Endodermal cell (in vitro differentiated cells): ENCODE measurements at places on chromosomes 12 and 14. TPM values are rescaled to one million over a fixed set of nuclear protein-coding genes. Genes with fewer than 3 reads are reported as not detected.

SERPINA9 gene
- not detected in 2 replicates for total RNA-seq

REC8 gene
- total RNA-seq, result 91.0 and 98.3 TPM in 2 replicates

MGP gene
- total RNA-seq, result not detected in 2 replicates

GPR68 gene
- total RNA-seq, result 0.23 and 0.44 TPM in 2 replicates

PCED1B gene
- 2.5 to 4.2 TPM (median 3.2 TPM) in 3 replicates for total RNA-seq

- no peak for DNase-seq
Observed at GRCh38 chr14:99907761-99908652, 114.8 kb downstream of the EML1 start.

DNA sequence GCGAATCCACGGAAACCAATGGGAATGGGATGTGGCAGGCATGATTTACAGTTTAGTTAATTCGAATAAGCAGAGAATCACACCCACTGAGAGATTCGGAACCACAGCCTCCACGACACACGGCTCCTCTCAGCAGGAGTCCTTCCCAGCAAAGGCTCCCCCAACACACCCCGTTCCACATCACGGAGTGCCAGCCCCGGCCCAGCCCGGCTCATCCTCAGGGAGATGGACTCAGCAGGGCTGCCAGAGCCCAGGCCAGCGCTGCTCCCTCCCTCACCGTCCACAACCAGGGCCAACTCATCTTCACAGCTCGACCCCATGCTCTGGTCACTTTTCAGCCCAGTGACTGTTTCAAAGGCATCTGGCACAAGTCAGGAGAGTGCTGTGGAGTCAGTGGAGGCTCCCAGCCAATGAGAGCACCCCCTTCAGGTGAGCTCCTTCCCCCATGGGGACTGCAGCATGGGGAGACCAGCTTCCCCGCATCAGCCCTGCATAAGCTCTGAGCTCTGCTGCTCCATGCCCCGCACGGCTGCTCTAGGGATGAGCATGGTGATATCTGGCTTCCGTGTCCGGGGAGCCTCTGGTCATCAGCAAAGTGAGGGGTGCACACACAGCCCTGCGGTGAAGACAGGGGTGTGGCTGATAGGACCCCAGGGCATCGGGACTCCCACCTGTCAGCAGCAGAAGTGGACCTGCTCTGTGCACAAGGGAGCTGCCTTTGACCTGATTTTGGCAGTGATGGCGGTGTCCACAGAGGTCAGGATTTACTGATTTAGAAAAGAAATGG lies 238.8 kb upstream of the SFSWAP start:
- DNase-seq, result peak; percentile 63

- no peak for DNase-seq
Observed at GRCh38 chr12:68236421-68237059, 10.9 kb upstream of the IL26 start.

- DNase-seq, result no peak
Observed at GRCh38 chr12:120067084-120067869, 49.3 kb downstream of the RAB35 start.

GRCh38 chr12:12979731-12980259 lies 20.3 kb downstream of the HEBP1 start:
- no peak for DNase-seq

GRCh38 chr12:102781117-102781516 lies 135.9 kb downstream of the PAH start:
- no peak for DNase-seq

GRCh38 chr12:66531766-66532165 lies 147.1 kb downstream of the GRIP1 start:
- DNase-seq, result no peak

GRCh38 chr12:116876151-116876869 lies 4.9 kb downstream of the HRK start:
- DNase-seq, result peak; percentile 89
